ENCODE measurements at places on chromosomes 2 and 18.

DNA sequence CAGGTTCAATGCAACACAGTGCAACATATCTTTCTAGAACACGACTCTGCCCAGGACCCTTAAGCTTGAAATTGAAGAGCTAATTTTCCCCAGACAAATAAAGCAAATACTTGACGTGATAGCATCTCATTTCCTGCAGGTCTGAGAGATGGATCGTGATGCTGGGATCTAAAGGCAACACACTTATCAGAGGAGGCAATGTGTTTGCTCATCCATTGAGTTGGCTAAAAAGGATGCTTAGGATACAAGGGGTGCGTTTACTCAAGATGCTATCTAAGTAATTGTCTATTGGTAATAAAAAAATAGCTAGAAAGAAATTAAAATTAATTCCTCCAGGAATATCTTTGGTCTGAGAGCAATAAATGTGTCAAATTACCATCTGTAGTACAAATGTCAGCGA lies 129.0 kb downstream of the SOCS6 start:
- no peak for DNase-seq

DNA sequence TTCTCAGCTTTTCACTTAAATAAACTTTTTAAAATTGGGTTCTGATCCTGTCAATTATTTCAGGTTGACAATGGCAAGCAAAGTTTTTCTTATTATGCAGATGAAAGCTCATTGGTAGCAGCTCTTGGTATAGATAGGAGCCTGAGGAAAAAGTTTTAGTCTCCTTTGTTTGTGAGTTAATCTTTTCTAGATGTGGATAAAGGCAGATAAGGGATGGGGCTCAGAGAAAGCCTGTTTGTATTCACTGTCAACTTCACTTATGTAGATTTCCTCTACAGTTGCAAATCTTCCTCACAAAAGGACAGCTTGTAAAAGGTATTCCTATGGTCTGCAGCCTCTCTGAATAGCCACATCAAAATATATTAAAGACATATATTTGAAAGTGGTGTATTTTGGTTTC lies 224.5 kb upstream of the SPOPL start:
- no peak for DNase-seq

GRCh38 chr2:102082571-102083392 lies 59.8 kb upstream of the IL1R1 start:
- no peak for DNase-seq

DNA sequence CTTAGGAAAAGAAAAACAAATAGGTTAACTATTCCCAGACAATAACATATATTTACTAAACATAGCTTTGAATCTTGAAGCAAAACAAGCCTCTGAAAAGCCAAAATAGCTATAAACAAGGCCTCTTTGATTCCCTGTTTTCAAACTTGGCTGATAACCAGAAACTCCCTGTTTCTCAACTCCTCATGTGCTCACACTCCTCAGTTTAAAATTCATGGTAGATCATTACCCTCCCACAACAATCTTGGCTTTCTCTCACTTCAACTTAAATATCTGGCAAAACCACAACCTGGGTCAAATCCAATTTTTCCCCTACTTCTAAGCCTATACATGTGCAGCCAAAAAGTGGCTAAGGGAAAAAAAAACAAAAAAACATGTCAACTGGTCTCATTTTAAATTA lies 15.6 kb downstream of the SUCLG1 start:
- DNase-seq: no peak

DNA sequence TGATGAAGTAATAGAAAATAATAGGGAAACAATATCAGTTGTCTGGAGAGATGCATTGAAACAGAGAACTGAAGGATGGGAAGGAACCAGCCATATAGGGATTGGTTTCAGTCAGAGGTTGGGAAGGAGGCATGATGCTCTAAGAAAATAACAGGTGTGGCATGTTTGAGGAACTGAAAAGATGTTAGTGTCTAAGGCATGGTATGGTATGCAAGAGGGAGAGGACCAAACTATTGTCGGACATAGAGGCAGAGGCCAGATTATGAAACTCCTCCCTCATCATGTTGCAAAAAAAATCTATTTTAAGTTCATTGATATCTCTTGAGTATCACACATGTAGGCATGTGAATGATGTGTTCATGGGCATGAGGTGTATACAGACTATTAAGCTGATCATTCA lies 48.9 kb upstream of the EMILIN2 start:
- DNase-seq: no peak

DNA sequence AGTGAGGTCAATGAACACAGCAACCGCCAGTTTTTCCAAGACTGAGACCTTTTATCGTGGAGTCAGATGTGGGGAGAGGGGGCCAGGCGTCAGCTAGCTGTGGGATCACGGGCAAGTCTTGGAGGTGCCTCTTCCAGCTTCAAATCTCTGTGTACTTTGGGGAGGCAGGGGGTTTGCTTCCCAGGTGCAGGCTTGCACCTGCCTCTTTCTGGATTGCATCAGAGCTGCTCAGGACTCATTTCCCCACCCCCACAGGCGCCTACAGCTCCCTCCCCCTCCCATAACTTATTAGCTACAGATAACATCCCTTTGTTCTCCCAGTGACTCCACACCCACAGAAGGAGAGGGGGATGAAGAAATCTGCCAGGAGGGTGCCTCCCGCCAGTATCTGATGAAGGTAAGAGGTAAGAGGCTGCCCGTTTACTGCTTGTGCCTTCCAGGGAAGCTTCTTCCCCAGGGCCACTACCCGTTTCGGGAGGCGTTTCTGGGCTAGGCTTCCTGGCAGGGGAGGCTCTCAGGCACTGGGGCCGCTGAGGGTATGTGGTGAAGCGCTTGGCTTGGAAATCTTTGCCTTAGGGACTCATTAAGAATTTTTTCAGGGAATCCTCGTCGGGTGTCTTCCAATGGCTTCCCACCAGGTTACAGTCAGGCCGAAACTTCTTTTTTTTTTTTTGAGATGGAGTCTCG lies 18.8 kb upstream of the MRPL33 start:
- DNase-seq: no peak

DNA sequence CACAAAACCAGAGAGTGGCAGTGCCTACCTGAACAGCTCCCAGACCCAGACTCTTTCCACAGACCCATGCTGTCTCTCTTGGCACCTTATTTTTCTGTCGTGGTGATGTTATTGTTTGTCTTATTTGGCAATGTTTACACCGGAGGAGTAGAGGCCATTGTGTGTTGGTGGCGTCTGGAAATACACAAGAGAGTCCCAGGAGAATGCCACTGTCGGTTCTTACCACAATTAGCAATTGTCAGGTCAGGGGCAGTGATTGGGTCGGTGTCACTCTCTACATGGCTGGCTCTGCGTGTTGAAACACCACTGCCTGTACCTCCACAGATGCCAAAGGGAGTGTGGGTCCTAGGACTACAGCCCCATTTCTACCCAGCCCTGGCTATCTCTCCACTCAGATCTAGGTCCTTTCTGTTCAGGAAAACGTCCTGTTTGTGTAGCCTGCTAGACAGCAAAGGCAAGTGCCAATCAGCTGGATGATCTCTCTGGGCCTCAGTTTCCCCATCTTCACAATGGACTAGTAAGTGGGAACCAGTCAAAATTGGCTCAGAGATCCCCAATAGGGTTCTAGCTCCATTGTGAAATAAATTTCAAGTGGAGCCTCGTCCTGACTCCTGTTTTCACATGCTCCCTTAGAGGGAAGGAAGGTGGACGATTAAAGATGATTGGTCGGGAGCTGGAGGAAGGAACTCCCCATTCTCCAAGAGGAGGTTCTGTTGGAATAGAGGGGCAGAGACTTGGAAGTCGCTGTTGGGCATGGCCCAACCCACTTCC lies 17.0 kb downstream of the EPAS1 start:
- no peak for DNase-seq

DNA sequence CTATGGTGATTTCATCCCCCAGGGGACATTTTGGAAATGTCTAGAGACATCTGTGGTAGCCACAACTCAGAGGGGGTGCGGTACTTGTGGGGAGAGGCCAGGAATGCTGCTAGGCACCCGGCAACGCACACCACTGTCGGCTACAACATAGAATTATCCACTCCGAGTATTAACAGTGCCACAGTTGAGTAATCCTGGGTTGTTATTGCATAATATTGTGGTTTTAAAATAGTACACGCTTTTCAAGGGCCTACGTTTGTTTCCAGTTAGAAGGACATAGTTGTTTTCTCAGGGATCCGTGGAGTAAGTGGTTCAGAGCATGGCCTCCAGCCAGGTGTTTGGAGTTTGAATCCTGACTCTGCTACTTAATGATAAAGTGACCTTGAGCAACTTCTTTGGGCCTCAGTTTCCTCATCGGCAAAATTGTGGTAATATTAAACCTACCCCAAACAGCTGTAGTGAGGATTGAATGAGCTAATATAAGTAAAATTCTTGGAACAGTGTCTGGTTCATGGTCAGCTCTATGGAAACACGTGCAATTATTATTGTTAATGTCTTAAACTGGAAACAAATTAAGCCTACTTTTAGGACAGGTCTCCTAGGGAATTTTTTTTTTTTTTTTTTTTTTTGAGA lies 24.5 kb downstream of the CYP27A1 start:
- no peak for DNase-seq

GRCh38 chr2:212249451-212249850 lies 289.2 kb downstream of the ERBB4 start:
- DNase-seq: no peak

Data from CMK (cell line).